ENCODE measurements at places on chromosomes 5 and 9.

GRCh38 chr5:145554399-145554798 is 280.7 kb downstream of the PRELID2 start:
- DNase-seq = no peak

GRCh38 chr5:160824301-160825001 is 27.6 kb downstream of the ATP10B start:
- no peak for DNase-seq

DNA sequence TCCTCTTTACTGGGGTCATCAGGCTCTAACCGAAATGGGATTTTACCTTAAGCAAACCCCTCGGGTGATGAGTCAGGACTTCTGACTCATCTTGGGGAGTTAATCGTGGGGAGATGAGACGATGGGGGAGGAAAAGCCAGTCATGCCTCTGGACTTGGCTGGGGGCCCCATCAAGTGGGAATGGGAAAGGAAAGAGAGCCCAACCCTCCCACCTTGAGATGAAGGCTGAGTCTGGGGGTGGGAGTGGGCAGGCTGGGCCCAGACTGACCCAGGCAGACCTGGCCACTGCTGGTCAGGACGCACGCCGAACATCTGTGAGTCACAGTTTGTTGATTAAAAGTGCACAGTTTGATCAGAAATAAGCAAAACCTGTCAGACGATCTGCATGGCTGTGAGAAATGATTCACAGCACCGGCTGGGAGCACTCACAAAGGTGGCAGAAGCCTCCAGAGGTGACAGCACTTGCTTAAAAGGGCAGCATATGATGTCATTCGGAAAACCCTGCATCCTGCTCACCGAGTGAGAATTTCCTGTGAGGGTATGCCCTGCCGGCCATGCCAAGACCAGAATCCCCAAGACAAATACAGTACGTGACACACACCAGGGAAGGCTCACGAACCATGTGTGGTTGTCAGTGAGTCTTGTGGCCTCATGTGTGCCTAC is 50.0 kb upstream of the SLC25A51 start:
- no peak for DNase-seq

GRCh38 chr5:102740515-102740914 is 14.6 kb upstream of the PAM start:
- no peak for DNase-seq

DNA sequence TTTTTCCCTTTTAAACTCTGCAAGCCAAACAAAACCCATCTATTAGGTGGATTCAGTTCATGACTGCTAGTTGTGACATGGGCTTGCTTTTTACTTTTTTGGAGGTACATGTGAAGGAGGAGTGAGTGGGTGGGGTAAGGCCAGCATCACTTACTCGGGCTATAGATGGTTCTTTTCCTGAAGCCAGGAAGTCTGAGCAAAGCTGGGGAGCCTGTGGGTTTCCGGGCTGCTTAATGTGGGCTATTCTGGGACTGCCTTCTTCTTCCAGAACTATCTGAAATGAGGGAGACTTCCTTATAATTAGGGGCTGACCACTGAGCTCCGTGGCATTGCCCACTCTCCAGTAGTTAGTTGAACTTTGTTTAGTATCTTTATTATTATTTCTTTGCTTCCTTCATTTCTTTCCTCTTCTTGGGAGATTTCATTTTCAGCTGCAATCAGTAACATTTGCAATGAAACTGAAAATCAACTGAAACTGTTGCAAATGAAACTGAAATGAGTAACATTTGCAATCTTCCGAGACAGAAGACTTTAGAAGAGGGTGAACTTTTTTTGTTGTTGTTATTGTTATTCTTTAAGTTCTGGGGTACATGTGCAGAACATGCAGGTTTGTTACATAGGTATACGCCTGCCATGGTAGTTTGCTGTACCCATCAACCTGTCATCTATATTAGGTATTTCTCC is 204.9 kb downstream of the LRRC70 start:
- DNase-seq = no peak

GRCh38 chr5:89712134-89712700 is 697.3 kb downstream of the CETN3 start:
- no peak for DNase-seq

GRCh38 chr9:5435912-5436311 is 1.8 kb downstream of the PLGRKT start:
- no peak for DNase-seq

DNA sequence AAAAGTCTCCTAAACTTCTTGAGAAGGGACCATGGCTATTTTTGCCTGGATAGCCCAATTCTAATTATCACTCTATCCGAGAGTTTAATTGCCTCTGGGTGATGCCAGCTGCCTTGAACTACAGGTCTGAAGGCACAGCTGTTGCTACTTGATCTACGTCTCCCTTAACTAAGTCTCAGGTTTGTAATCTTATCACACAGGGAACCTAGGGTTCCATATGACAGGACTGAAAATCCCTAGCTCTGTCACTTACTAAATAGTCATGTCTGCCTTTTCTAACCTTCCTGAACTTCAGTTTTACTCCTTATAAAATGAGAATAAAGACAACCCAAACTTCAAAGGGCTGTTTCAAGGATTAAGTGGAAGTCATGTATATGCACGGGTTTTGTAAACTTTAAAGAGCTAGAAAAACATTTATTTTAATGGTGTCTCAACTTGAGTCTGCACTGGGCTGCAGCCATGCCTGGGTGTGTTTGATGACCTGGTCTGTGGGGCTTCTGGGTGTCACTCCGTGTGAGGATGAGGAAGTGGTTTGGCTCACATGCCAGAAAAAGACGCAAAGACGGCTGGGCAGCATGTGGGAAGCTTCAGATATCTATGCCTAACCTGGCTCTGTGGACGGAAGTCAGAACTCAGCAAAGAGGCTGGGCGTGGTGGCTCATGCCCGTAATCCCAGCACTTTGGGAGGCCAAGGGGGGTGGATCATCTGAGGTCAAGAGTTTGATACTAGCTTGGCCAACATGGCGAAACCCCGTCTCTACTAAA is 129.3 kb upstream of the SLC44A1 start:
- DNase-seq = no peak

DNA sequence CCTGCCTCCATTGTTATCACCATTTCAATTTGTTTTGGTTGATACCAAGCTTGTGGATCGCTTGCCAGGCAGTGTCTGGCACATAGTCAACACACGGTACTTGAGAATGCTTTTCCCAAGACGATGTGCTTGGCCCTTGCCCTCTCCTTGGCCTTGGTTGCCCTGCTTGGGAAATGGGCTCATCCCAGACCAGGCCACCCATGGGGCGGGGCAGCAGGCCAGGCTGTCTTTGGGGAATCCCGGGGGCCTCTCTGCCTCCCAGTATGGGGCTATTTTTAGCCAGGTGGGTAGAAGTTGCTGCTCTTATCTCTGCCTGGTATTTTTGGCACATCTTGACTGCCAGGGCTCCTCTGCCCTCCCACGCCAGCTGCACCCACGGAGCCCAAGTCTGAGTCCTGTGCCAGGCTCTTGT is 49.9 kb downstream of the LMX1B start:
- no peak for DNase-seq

DNA sequence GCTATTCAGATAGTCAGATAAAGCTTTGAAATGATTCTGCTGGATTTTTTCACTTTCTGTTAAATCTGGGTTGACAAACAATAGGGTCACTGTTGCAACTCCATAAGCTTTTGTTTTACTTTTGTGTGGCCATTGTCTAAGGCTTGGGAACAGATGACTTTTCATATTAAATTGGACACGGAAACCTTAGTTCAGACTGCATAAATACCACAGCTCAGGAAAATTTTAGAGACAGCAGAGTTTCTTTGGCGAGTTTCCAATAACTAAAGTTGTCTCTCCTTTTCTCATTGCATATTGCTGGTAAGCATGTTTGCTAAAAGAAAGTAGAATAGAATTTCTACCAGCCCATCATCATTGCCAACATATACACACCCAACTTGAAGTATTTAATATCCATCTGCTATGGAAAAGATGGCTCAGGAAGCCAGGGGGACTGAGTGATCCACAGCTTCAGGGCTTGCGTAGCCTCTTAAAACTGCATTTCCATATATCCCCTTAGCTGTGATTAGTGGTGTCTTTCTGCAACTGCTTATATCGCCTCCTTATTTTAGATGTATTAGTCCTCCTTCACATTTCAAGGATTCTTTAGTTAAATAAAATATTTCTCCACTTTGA is 168.2 kb downstream of the ARHGAP26 start:
- DNase-seq = no peak

- DNase-seq = no peak
Observed at GRCh38 chr5:135308752-135309151, 90.3 kb downstream of the MACROH2A1 start.

DNA sequence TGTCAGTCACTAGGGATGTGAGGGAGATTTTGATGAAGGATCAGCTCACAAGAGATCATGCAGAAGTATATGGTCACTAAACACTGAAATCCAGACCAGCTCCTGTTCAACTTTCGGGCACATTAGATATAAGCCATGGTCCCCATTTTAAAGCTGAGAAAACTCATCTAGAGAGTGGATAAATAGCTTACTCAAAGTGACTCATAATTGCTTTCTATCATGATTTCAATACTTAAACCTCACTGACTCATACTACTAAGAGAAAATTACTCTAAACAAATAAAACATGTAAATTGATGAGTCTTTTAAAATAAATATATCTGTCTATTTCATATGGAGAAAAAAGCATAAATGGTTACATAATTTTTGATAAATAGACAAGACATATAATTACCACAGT is 567.7 kb downstream of the TLR4 start:
- DNase-seq = no peak

GRCh38 chr5:177611446-177612214 is 11.7 kb downstream of the B4GALT7 start:
- no peak for DNase-seq

GRCh38 chr5:78537411-78537810 is 111.2 kb downstream of the LHFPL2 start:
- no peak for DNase-seq

DNA sequence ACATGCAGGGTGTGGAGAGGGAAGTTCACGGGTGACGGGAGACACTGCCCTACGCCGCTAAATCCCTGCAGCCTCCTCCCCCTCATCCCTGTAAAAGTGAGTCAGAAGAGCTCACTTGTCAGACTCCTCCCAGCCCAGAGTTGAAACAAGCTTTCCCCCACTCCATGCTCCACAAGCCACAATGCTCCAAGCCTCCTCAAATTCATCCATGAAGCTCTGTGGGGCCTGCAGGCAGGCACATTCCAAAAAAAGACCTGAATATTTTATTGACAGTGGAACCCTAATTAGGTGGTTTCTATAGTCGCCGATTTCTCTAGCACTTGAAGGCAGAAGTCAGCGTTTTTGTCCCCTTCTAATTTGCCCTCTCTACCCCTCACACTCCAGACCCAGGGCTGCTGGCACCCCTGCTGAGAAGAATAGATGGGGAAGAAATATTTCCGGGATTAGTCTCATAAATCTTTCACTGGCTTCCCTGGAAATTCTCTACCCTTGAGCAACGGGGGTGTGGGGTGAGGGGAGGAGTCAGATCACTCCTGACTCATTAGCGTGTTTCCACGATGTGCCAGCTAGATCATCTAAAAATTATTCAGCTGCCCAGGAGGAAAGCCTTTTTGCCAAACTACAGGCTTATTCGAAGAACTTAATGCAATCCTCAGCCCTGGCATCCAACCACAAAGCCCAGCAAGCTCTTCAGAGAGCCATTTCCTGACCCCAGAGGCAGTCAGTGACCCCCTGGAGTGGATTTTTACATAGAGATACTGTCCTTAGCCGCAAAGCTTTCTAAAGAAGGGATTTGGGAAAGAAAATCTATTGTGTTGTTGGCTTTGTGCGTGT is 97.1 kb downstream of the ENC1 start:
- DNase-seq = no peak

GRCh38 chr5:178323961-178324360 is 91.4 kb upstream of the PHYKPL start:
- no peak for DNase-seq

GRCh38 chr9:117707561-117707960 is 3.4 kb downstream of the TLR4 start:
- no peak for DNase-seq

DNA sequence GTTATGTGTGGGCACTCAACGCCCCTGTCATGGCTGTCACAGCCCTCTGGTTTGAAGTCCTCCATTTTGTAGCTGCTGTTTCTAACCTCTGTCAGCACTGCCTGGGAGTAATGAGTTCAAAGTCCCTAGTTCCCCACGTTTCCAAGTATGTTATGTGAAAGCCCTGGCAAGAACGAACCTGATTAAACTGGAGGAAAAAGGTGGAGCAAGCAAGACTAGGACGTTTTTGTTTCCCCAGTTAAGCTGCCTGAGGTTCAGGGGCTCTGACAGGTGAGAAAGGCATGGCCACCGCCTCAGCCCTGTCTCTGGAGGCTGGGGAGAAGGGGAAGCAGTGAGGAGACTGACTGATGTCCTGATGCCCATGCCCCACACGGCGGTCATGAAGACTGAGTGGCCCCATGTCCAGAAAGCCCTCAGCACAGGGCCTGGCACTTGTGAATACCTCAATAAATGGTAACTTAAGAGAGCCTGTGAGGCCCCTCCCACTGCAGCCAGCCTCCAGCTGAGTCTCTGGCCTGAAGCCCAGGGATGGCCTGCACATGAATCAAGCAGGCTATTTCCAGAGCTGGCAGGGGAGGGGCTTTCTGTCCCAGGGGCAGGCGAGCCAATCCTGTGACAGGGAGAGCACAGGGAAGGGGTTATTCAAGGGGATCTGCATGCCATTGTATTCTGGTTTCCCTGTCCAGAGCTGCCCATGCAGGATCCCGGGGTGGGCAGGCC is 61.8 kb downstream of the PFDN1 start:
- no peak for DNase-seq

GRCh38 chr5:128632264-128632663 is 94.2 kb upstream of the FBN2 start:
- no peak for DNase-seq

DNA sequence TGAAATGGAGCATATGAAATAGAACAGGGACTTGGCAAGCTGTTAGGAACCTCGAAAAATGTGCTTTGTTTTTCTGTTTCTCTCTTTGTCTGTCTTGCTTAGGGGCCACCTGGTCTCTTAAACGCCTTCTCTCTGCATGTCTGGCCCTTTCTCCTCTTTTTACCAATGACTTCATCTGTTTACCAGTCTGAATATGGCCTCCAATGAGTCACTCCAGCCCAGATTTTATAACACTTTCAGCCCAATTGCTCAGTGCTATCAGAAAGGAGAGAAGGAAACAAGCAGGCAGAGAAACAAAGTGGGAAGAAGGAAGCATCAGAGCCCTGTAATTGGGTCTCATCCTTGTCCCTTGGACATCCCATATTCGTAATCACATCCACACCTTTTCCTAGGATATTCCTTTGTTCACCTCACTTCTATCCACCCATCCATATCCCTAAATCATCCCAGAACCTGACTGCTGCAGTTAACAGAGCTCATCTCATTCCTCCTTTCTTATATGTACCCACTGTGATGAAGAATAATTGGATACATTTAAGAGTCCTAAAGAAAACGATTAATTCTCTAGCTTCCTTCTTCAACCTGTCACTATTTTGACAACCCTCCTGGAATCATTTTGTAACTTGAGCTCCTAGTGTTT is 151.8 kb upstream of the GPR151 start:
- no peak for DNase-seq

- no peak for DNase-seq
Observed at GRCh38 chr9:96253059-96253696, 48.8 kb downstream of the HSD17B3 start.

All from activated CD8-positive, alpha-beta memory T cell treated with anti-CD3 and anti-CD28 coated beads for 1 hour (primary cell).